ENCODE measurements at places on chromosomes 11 and 22.

GRCh38 chr22:26295563-26296126, 126.4 kb downstream of the SEZ6L start:
- H3K27ac ChIP-seq: no peak overlapping the region
- H3K27me3 ChIP-seq: peaks cover 4% of the 10 kb centered on the region
- H3K36me3 ChIP-seq: no peaks in the 10 kb centered on the region
- no peak overlapping the region for H3K4me3 ChIP-seq
- no peaks in the 10 kb centered on the region for H3K4me1 ChIP-seq
- no peak for DNase-seq

GRCh38 chr22:41479671-41480396, 10.9 kb downstream of the ACO2 start:
- H3K36me3 ChIP-seq: peaks cover 27% of the 10 kb centered on the region
- no peak for DNase-seq
- H3K4me3 ChIP-seq: no peak overlapping the region
- no peak overlapping the region for H3K27ac ChIP-seq

GRCh38 chr11:47846998-47847397, 1.2 kb downstream of the NUP160 start:
- H3K36me3 ChIP-seq: no peaks in the 10 kb centered on the region
- DNase-seq: no peak
- peak overlapping the region; percentile 1 for H3K27ac ChIP-seq
- no peak overlapping the region for H3K4me3 ChIP-seq
- H3K27me3 ChIP-seq: no peaks in the 10 kb centered on the region
- peaks cover 45% of the 10 kb centered on the region for H3K4me1 ChIP-seq

DNA sequence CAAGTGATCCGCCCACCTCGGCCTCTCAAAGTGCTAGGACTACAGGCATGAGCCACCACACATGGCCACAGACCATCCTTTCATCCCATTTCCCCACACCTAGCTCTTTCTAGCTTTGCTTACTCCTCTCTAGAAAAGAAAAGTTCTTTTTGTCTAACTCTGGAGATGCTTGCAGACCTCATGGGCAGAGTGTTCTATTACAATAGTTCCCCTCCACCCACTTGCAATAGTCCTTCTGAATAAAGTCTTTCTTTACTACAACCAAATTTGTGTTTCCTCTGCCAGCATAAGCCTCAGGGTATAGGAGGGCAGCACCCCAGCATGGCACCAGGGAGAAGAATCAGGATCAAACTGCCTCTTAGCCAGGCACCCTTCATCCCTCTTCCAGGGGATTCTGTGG, 18.8 kb upstream of the RTL6 start:
- H3K4me1 ChIP-seq: no peaks in the 10 kb centered on the region
- no peak overlapping the region for H3K4me3 ChIP-seq
- DNase-seq: no peak
- peaks cover 18% of the 10 kb centered on the region for H3K27me3 ChIP-seq
- H3K27ac ChIP-seq: no peak overlapping the region

- no peaks in the 10 kb centered on the region for H3K27me3 ChIP-seq
- no peak overlapping the region for H3K4me3 ChIP-seq
- no peak for DNase-seq
- no peaks in the 10 kb centered on the region for H3K4me1 ChIP-seq
- H3K27ac ChIP-seq: no peak overlapping the region
These were observed 33.2 kb upstream of the CEP126 start for GRCh38 chr11:101881586-101881985.

GRCh38 chr11:92482492-92483060, 258.0 kb downstream of the FAT3 start:
- no peaks in the 10 kb centered on the region for H3K27me3 ChIP-seq
- no peak overlapping the region for H3K4me3 ChIP-seq
- no peaks in the 10 kb centered on the region for H3K36me3 ChIP-seq

DNA sequence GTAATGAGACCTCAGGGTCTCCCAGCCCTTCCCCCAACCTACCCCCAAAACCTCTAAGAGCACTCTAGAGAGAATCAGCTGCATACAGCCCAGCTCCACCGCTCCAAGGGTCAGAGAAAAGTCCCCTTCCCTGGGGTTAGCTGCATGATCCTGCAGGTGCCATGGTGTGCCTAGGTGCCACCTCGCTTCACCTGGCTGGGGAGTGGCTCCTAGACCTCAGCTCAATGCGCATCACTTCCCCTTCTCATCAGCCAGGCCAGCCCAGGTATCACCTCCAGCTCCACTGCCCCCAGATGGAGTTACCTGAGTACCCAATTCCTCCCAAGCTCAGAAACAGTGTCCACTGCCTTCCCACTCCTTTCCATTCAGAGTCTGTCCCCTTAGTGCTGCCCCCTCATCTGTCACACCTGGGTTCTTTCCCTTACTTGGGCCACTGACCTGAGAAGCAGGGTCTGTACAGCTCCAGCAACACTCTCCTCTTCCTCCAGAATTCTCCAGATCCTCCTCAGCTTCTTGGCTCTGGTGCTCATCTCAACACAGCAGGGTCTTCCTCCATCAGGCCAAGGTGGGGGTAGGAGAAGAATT, 1.3 kb downstream of the STARD10 start:
- no peaks in the 10 kb centered on the region for H3K27me3 ChIP-seq
- H3K4me3 ChIP-seq: no peak overlapping the region
- no peak for DNase-seq
- no peaks in the 10 kb centered on the region for H3K36me3 ChIP-seq
- peaks cover 6% of the 10 kb centered on the region for H3K4me1 ChIP-seq

- no peaks in the 10 kb centered on the region for H3K4me1 ChIP-seq
- no peak overlapping the region for H3K27ac ChIP-seq
- DNase-seq: no peak
- H3K4me3 ChIP-seq: no peak overlapping the region
These were observed 72.7 kb upstream of the CLPB start for GRCh38 chr11:72507050-72507449.

DNA sequence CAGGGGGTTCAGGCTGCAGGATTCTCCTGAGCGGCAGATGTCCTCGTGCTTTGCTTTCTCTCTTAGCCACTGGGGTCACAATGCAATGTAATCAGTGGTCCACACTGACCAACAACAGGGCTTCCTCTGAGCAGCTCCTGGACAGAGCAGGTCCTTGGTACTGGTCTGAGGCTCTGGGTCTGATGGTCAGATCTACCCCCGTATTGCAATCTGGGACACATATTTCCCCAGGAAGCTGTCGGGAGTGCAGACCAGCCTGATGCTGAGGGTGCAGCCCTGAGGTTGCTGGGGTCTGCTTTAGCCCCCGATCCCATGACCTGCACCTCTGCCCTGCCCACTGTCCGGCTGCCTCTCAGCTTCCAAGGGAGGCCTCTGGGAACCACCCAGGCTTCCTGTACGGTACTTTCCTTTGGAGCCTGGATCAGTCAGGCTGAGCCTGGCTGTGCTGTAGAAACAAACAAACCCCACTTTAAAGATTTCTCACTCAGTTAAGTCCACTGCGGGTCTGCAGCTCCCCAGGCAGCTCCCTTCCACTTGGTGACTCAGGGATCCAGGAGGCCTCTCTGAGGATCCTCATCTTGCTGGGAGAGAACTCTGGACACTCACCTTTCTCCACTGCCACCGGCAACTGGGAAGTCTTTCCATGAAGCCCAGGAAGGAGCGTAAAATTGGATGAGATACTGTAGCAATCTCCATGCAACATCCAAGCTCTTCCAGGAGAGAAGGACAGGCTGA, 1046.6 kb downstream of the TBC1D22A start:
- no peak overlapping the region for H3K27ac ChIP-seq
- H3K4me1 ChIP-seq: no peaks in the 10 kb centered on the region
- no peaks in the 10 kb centered on the region for H3K27me3 ChIP-seq

- no peak for DNase-seq
- H3K36me3 ChIP-seq: peaks cover 3% of the 10 kb centered on the region
- no peaks in the 10 kb centered on the region for H3K27me3 ChIP-seq
- H3K27ac ChIP-seq: no peak overlapping the region
- no peaks in the 10 kb centered on the region for H3K4me1 ChIP-seq
- H3K4me3 ChIP-seq: no peak overlapping the region
These were observed 33.0 kb downstream of the ATXN10 start for GRCh38 chr22:45704648-45705047.

DNA sequence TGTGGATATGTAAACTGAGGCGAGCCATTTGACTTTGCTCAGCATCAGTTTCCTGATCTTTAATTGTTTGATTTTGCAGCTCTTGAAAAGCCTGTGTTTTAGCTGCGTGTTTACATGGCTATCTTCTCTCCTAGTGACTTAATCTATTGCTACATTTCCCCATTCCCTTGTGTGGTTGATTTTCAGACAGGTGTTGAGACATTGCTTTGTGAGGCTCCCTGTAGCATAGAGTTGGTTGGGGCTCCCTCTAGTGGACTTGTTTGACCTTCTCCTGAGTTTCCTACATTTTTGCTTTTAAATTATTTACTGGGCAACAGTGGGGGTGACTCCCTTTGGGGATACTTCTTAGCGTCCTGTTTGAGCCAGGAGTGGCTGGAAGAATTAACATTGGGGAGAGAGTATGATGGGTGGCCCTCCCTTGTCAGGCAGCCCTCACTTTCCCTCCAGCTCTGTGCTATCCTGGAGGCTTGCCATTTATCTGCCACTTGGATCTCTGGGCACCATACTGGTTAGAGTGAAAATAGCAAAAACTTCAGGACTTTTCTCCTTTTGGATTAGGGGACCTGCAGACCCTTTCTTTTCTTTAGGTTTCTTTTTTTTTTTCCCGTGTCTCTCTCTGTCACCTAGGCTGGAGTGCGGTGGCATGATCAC, 9.2 kb upstream of the CBL start:
- H3K4me1 ChIP-seq: no peaks in the 10 kb centered on the region
- DNase-seq: peak; percentile 53
- H3K27me3 ChIP-seq: no peaks in the 10 kb centered on the region
- no peaks in the 10 kb centered on the region for H3K36me3 ChIP-seq

- peaks cover 6% of the 10 kb centered on the region for H3K4me1 ChIP-seq
- no peaks in the 10 kb centered on the region for H3K36me3 ChIP-seq
- peaks cover 11% of the 10 kb centered on the region for H3K27me3 ChIP-seq
- no peak overlapping the region for H3K4me3 ChIP-seq
- no peak for DNase-seq
- H3K27ac ChIP-seq: no peak overlapping the region
These were observed 4.8 kb upstream of the FBXO7 start for GRCh38 chr22:32469799-32470212.

- H3K4me3 ChIP-seq: no peak overlapping the region
- peaks cover 2% of the 10 kb centered on the region for H3K4me1 ChIP-seq
- no peak for DNase-seq
- H3K36me3 ChIP-seq: no peaks in the 10 kb centered on the region
- H3K27ac ChIP-seq: no peak overlapping the region
These were observed 2.7 kb downstream of the SULT4A1 start for GRCh38 chr22:43859621-43860020.

DNA sequence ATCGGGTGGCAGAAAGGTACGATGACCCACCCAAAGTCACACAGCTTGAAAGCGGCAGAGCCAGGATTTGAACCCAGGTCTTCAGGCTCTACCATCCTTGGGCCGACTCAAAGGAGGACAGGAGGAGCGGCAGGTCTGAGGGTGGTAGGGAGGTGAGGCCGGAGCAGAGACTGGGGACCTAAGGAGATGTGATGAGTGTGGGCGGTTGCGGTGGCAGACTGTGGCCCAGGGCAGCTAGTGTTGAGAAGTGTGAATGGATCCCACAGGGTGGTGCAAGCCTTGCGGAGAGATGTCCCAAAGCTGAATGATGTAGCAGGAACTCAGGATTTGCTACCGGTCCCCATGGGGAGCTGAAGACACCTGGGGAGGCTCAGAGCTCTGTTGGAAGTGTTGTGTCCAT, 180.2 kb downstream of the MYO18B start:
- no peak overlapping the region for H3K4me3 ChIP-seq
- no peaks in the 10 kb centered on the region for H3K4me1 ChIP-seq
- no peaks in the 10 kb centered on the region for H3K36me3 ChIP-seq
- no peak overlapping the region for H3K27ac ChIP-seq
- DNase-seq: no peak

GRCh38 chr11:86644291-86644690, 28.1 kb downstream of the ME3 start:
- peaks cover 3% of the 10 kb centered on the region for H3K27me3 ChIP-seq
- H3K36me3 ChIP-seq: no peaks in the 10 kb centered on the region
- H3K4me1 ChIP-seq: no peaks in the 10 kb centered on the region
- H3K27ac ChIP-seq: no peak overlapping the region
- no peak for DNase-seq

- H3K4me1 ChIP-seq: no peaks in the 10 kb centered on the region
- H3K27ac ChIP-seq: no peak overlapping the region
- no peak overlapping the region for H3K4me3 ChIP-seq
- peaks cover 33% of the 10 kb centered on the region for H3K27me3 ChIP-seq
These were observed 14.6 kb upstream of the KRTAP5-6 start for GRCh38 chr11:1682225-1682905.

GRCh38 chr11:46438211-46438610, 46.6 kb upstream of the CHRM4 start:
- H3K36me3 ChIP-seq: peaks cover 29% of the 10 kb centered on the region
- DNase-seq: no peak
- no peaks in the 10 kb centered on the region for H3K4me1 ChIP-seq
- no peak overlapping the region for H3K27ac ChIP-seq

DNA sequence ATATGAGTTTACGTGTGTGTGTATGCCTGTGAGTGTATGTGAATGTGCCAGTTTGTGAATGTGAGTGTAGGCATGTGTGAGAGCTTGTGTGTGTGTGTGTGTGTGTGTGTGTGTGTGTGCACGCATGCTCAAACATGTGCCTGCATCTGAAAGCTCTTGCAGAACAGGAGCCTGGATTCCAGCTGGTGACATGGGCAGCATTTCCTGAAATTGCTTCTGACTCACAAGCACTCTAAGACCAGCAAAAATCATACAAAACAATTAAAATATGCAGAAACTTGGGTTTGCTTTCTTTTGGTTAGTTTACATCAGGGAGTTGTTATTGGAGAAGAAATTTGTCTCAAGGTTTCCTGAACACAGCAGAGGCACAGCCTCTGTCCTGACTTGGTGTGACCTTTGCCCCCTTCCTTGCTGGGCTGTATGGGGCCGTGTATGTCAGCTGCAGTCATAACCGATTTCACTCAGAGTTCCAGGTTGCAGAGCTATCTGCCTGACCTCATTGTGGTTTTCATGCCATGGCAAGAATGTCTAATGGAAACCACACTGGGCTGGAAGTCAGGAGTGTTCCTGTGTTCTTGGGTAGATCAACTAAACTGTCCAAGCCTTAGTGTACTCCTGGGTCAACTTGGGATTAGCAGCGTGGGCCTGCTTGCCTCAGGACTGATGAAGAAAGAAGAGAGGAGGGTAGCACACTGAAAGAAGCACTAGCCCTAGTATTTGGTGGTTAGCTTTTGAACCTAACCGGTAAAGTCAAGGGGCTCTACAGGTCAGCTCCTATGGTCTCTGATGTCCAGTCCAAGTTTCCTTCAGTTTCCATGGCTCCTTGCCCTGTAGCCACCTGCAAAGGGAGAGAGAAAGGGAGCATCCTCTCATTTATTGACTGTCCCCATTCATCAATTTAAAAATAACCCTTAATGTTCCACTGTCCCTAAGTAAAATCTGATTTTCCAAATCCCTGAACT, 143.7 kb downstream of the SNX19 start:
- H3K4me3 ChIP-seq: no peak overlapping the region
- H3K4me1 ChIP-seq: no peaks in the 10 kb centered on the region
- H3K36me3 ChIP-seq: no peaks in the 10 kb centered on the region
- DNase-seq: no peak
- H3K27me3 ChIP-seq: no peaks in the 10 kb centered on the region

GRCh38 chr11:114179234-114179941, 116.8 kb upstream of the NNMT start:
- no peak for DNase-seq
- no peaks in the 10 kb centered on the region for H3K27me3 ChIP-seq
- H3K4me1 ChIP-seq: peaks cover 20% of the 10 kb centered on the region
- H3K27ac ChIP-seq: peak overlapping the region; percentile 21
- no peaks in the 10 kb centered on the region for H3K36me3 ChIP-seq

- DNase-seq: no peak
- no peak overlapping the region for H3K27ac ChIP-seq
- H3K4me3 ChIP-seq: no peak overlapping the region
- no peaks in the 10 kb centered on the region for H3K27me3 ChIP-seq
These were observed 56.4 kb upstream of the B3GNT6 start for GRCh38 chr11:76977791-76978190.

Data from T-cell (primary cell).